ENCODE measurements at places on chromosomes 7 and 10. TPM values are rescaled to one million over a fixed set of nuclear protein-coding genes. Genes with fewer than 3 reads are reported as not detected.

Gene ARMC3
- total RNA-seq: not detected

Gene PIP
- not detected for total RNA-seq

Gene ANKRD61
- 0.38 TPM for total RNA-seq

Gene OR2A5
- total RNA-seq: not detected

Gene GDF10
- 0.45 TPM for total RNA-seq

Gene EPDR1
- total RNA-seq: 1.1 TPM

- H3K27me3 ChIP-seq: no peaks in the 10 kb centered on the region
- no peak for DNase-seq
- H3K27ac ChIP-seq: peak overlapping the region; percentile 94
- peak overlapping the region; percentile 97 for H3K4me3 ChIP-seq
- H3K4me1 ChIP-seq: peaks cover 36% of the 10 kb centered on the region
Measured at GRCh38 chr7:150406312-150406566, 27.1 kb downstream of the ZNF775 start.

GRCh38 chr7:479115-479947, 40.3 kb downstream of the PDGFA start:
- no peak overlapping the region for H3K27ac ChIP-seq
- H3K4me3 ChIP-seq: no peak overlapping the region
- no peaks in the 10 kb centered on the region for H3K27me3 ChIP-seq
- no peaks in the 10 kb centered on the region for H3K4me1 ChIP-seq

- no peak overlapping the region for H3K27ac ChIP-seq
- no peaks in the 10 kb centered on the region for H3K27me3 ChIP-seq
- no peaks in the 10 kb centered on the region for H3K36me3 ChIP-seq
- H3K4me1 ChIP-seq: no peaks in the 10 kb centered on the region
- H3K4me3 ChIP-seq: no peak overlapping the region
Measured at GRCh38 chr7:108860615-108861014, 290.9 kb downstream of the DNAJB9 start.

DNA sequence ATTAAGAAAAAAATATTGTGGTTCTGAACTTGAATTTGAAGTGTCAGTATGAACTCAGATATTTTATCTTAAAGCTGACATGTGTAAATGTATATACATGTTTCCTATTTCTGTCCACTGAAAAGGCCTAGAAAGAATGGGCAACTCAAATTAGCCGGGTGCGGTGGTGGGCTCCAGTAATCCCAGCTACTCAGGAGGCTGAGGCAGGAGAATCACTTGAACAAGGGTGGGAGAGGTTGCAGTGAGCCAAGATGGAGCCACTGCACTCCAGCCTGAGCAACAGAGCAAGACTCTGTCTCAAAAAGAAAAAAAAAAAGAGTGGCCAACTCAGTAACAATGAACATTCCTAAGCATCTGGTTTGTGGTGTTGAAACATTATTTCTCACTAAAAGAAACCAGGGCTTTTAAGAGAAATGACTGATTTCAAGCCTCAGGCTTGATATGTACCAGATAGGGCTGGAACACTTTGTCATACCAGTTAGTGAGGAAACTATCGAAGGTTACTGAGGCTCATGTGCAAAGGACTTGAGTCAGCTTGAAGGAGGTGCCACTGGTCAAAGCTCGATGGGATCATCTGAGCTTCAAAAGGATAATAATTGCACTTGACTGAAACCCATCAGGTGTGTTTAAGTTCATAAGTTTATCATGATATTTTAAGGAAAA, 40.5 kb downstream of the AOAH start:
- H3K27me3 ChIP-seq: no peaks in the 10 kb centered on the region
- peak overlapping the region; percentile 88 for H3K27ac ChIP-seq
- peak; percentile 52 for DNase-seq
- H3K36me3 ChIP-seq: peaks cover 38% of the 10 kb centered on the region
- peaks cover 70% of the 10 kb centered on the region for H3K4me1 ChIP-seq
- no peak overlapping the region for H3K4me3 ChIP-seq

DNA sequence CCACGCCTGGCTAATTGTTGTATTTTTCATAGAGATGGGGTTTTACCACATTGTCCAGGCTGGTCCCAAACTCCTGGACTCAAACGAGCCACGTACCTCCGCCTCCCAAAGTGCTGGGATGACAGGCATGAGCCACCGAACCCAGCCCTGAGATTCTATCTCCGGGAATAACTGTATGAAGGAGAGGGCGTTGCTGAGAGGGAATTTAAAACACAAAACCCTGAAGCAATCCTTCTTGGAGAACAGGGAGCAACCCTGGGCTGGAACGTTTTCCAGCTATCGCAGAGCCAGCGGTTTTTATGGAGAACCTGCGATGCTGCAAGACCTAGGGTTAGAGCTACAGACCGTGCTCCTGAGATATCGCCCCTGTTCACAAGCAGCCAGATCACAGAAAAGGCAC, 144.6 kb downstream of the PRKAG2 start:
- no peak for DNase-seq
- H3K27ac ChIP-seq: no peak overlapping the region
- H3K4me1 ChIP-seq: peaks cover 14% of the 10 kb centered on the region
- no peak overlapping the region for H3K4me3 ChIP-seq

DNA sequence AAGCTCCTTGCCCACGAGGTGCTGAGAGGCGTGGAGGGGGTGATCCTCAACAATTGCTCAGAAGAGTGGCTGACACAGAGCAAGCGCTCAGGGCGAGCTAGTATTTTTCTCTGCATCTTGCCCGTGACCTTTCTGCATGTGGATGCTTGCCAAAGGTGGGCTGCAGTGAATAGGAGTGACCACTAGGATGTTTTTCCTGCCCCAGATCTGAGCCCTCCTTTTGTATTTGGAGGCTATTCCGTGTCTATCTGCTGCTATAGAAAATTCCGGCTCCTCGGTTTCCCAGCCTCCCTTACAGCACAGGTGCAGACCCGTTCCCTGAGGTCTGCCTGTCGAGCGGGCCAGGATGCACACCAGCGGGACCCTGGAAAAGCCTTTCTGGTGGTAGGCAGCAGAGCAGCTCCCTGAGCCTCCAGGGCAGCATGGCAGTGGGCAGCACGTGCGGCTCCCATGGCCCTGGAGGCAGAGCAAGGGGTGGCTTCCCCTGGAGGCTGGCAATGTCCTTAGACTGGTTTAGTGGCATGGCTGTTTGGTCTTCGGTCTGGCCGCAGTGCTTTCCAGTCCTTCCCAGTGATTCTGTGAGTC, 145.1 kb upstream of the PCBD1 start:
- no peak for DNase-seq
- no peak overlapping the region for H3K4me3 ChIP-seq
- no peak overlapping the region for H3K27ac ChIP-seq
- H3K27me3 ChIP-seq: no peaks in the 10 kb centered on the region
- no peaks in the 10 kb centered on the region for H3K36me3 ChIP-seq
- H3K4me1 ChIP-seq: no peaks in the 10 kb centered on the region

- no peak overlapping the region for H3K4me3 ChIP-seq
- H3K27ac ChIP-seq: no peak overlapping the region
- peaks cover 1% of the 10 kb centered on the region for H3K36me3 ChIP-seq
- DNase-seq: no peak
- H3K27me3 ChIP-seq: peaks cover 35% of the 10 kb centered on the region
- peaks cover 25% of the 10 kb centered on the region for H3K4me1 ChIP-seq
Measured at GRCh38 chr7:100175296-100175935, 1.8 kb downstream of the GPC2 start.

DNA sequence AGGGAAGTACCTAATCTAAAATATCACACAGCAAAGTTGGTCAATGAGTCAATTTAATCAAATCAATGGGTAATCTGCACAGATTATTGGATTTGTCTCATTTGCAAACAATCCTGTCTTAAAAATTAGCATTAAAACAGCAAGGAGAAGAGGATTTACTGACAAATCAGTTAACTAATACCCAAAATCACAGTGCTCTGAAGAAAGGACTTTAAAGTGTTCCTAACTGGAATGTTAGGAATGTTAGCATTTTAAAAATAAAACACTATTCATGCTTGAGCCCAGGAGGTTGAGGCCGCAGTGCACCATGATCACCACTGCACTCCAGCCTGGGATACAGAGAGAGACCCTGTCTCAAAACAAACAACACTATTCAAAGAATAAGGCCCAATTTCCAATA, 83.1 kb downstream of the CHCHD3 start:
- no peaks in the 10 kb centered on the region for H3K27me3 ChIP-seq
- peaks cover 2% of the 10 kb centered on the region for H3K4me1 ChIP-seq
- DNase-seq: no peak
- peaks cover 8% of the 10 kb centered on the region for H3K36me3 ChIP-seq
- H3K4me3 ChIP-seq: no peak overlapping the region
- no peak overlapping the region for H3K27ac ChIP-seq

DNA sequence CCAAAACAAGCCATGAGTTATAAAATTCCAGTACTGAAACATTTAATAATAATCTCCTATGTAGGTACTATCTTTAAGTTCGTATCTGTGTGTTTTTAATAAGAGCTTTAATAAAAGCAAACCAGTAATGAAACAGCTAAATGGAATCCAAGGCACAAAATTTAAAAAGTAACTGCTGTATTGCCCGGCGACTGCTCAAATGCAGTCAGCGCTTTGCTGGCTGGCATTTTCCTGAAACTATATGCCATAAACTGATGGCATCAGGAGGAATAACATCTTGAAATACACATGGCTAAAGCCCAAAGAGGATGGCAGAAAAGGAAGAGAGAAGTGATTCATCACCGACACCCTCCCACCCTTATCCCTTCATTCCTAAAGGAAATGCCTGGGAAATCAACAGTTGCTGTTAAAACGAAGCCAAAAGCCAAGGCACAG, 133.1 kb downstream of the CUBN start:
- DNase-seq: no peak
- H3K4me3 ChIP-seq: no peak overlapping the region
- peaks cover 2% of the 10 kb centered on the region for H3K36me3 ChIP-seq
- H3K27ac ChIP-seq: no peak overlapping the region
- peaks cover 3% of the 10 kb centered on the region for H3K4me1 ChIP-seq

- H3K4me1 ChIP-seq: peaks cover 6% of the 10 kb centered on the region
- no peaks in the 10 kb centered on the region for H3K36me3 ChIP-seq
- no peak overlapping the region for H3K4me3 ChIP-seq
- no peak overlapping the region for H3K27ac ChIP-seq
- DNase-seq: no peak
Measured at GRCh38 chr7:117036836-117037235, 83.5 kb downstream of the ST7 start.

Data from activated CD8-positive, alpha-beta memory T cell treated with anti-CD3 and anti-CD28 coated beads, Interleukin-2, amount 10 ng/mL, durations not matched to agents 7 days and 5 days (primary cell).